ENCODE measurements at places on chromosomes 2 and 18.
A peak's percentile ranks its signal among the peaks of the same experiment; 100 is the strongest.

DNA sequence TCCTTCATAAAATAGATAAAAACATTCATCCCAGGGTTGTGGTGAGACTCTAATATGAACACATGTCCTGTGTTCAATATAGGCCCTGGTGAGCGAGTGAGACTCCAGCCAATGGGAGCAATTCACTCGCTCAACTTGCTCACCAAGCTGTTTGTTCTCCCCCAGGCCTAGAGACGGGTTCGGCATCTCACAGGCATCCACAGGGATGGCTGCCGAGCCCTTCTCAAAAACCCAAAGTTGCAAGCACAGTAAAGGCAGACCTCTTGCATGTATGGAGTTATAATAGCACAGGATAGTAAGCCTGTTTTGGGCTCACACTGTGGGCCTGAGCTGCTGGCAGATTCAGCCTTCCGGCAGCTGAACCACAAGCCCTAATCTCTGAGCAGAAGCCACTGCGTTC is 15.7 kb downstream of the PARD6G start:
- DNase-seq, result no peak

DNA sequence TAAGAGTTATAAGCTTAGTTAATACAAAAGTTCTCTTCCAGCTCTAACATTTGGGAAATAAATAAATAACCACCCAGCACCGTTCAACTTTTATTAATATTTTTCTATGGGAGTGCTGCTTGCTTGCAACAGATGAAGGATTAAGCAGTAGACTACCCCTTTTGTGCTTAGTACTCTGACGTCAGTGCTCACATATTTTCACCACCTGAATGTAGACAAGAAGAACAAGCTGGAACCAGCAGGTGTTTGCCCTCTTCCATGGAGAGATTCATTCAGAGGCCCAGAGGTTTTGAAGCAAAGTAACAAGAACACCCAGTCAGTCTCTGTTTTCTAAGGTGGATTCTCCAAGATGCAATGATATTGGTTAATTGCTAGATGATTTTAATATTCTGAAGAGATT is 307.1 kb upstream of the PIK3C3 start:
- DNase-seq, result no peak

DNA sequence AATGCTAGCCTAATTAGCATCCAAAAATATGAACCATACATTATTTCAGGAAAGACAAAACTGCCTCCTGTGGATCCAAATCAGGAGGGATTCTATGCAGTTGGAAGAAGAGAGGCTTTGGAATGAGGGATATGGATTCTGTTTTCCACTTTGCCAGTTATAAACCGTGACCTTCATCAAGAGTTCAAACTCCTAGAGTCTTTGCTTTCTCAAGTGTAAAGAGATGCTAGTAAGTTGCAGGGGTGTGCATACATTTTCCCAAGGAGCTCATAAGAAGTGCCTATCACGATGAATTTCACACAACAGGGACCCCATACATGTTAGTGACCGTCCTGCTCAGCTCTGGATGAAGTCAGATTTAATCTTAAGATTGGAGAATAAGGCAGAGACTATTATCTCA is 542.5 kb downstream of the SOX11 start:
- no peak for DNase-seq

DNA sequence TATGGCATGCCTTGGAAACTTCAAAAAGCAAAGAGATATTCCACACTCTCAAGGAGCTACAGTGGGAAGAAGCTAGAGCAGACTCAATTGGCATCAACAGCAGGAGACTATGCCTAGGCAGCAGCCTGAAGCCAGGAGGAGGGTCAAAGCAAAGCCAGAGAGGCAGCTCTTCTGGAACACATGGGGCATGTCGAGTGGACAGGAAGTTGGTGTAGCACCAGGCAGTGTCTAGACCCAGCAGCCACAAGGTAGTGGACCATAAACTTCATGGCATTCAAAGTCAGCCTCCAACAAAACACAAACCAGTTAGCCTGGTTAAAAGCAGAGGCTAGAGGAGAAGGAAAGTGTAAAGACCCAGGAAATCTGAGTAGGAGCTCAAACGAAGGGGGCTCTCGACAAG is 311.2 kb upstream of the PKDCC start:
- DNase-seq, result no peak

GRCh38 chr18:10951631-10952544 is 197.5 kb downstream of the PIEZO2 start:
- peak; percentile 1 for DNase-seq

- DNase-seq, result no peak
Measured at GRCh38 chr18:46283895-46284295, 179.7 kb downstream of the HAUS1 start.
